ENCODE measurements at places on chromosomes 4 and X.

DNA sequence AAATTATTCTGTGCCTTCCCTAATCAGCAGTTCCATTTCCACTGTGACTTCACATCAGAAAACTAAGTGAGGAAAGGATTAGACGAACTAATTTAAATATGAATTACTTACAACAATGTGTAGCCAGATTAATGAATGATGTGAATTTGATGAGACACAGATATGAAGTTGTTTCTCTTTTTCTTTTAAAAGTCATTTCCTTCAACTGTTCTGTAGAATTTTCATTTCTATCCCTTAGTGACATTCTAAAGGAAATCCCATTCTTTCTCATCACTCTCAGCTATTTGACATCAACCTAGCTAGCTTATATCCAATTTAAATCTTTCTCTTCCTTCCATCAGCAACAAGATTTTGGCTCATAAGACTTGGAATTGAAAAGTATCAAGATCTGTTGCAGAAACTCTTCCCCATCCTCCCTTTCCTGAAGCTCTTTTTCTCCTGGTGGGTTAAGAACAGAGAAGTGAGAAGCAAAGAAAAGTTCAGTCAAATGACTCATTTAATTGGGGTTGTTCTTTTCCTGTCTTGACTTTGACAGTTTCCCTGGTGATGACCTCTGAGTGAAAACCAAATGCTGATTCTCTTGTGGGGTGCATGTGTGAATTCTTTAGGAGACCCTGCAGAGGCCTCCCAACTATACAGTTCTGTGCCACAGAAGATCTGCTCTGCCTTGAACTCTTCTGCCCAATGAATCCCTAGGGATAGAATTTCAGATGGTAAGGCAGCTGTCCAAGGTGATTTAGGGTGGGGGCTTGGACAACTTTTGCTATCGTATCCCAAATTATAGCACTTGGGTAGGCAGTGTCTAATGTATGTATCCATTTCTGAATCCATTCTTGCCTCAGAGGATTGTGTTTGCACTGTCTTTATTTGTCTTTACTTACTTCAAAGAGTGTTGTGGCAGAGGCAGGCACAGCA lies 232.5 kb upstream of the GPRIN3 start:
- no peak for DNase-seq

DNA sequence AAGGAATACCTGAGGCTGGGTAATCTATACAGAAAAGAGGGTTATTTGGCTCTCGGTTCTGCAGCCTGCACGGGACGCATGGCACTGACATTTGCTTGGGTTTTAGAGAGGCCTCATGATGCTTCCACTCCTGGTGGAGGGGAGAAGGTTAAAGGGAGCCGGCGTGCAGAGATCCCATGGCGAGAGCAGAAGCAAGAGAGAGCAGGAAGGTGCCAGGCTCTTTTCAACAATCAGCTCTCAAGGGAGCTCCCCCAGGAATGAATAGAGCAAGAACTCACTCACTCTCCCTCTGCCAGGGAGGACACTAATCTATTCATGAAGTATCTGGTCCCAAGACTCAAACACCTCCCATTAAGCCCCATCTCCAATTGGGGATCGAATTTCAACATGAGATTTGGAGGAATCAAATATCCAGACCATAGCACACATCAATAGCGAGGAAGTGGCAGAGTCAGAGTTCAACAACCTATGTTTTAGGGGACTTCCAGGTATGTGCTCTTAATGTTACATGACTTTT lies 109.8 kb downstream of the SORBS2 start:
- DNase-seq = no peak

DNA sequence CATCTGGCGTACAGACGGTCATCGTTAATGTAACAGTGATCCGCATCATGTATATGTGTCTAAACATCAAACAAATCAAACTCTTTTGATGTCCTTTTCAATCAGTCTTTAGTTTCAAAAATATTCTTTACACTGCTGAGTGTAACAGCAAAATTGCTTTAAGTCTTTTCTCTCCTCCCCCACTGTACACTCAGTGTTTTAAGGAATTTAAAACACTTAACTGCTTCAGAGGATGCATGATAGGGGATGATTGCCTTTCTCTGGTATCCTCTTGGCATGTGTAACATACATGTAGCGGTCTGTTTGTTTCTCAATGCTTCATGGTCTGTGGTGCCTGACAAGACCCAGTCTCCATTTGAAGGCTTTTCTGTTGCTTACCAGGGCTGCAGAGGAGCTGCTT lies 41.6 kb downstream of the LIMCH1 start:
- no peak for DNase-seq

DNA sequence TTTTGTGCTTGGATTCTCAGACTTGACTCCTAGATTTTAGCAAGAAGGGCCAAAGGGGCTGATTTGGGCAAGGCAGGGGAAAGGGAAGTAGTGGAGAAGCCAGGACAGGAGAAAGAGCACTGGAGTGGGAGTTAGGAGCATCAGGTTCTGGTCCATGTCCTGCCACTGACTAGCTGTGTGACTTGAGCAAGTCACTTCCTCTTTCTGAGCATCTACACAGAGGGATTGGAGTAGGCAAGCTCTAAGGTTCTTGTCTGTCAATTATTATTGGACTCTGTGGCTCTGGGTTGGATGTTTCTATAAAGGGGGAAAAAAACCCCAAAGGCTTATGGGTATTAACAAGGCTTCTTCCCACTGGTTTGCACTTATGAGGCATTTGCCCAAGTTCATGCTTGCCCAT lies 24.4 kb downstream of the PLAC1 start:
- no peak for DNase-seq

GRCh38 chr4:73869130-73870055 lies at the start of gene CXCL1:
Gene CXCL1, plus strand, starts transcription at chr4:73869393. Its CDS starts 78 bp downstream, at chr4:73869471.
- no peak for DNase-seq

DNA sequence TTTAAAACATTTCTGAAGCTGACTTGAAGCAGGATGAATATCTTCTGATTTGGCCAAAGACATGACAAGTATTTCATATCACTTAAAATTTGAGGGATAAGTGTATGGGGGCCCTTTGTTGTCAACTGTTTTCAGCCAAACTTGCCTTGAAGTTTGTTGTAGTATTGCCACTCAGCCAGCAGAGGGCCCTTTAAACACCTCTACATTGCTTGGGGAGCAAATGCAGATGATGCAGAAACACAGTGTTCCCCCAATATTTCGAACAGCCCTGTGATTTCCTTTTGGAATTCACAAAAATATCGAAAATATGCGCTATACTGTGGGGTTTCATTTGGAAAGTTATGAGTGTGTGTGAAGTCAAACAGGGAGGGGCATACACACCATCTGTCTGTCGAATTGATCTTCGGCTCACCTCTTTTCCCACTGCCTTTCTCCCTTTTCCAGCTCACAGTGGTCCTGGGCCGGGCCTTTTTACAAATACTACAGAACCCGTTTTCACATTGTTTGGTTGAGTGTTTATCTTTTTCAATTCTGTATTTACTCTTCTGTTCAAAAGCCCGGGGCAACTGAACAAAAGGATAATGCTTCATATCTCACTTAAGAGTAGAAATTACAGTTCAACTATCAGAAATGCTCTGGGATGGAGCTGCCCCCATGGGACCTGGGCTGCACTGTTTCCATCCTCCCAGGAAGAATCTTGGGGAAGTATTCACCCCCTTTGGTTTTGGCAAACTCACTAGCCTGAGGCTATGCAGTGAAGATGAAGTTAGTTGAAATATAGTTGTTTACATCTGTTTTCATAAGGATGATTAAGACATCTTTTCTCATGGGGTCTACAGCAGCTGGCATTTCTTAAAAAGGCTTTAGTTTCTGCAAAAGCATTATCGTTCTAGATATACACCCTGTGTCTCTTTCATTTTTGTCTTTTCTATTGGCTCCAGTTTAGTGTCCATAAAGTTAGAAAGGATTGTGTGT lies 137.6 kb downstream of the EGF start:
- DNase-seq = peak; percentile 47

DNA sequence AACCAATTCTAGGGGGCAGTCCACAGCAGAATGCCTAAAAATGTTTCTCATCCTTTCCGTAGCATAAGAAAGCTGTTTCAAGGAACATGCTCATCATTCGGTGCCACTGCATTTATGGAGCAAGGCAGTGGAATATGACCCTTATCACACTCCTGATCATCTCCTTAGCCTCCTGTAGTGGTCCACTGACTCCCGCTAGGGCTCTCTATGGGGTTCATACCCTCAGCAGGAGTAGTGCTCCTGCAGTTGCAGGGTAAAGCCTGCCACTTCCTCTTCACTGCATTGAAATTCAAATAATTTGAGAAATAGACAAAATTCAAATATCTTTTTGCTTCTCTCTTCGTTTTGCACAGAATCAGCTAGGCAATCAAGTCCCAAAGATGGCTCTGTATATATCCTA lies 107.0 kb downstream of the NDST3 start:
- no peak for DNase-seq

- DNase-seq = no peak
These were observed 224.5 kb downstream of the TEX13C start for GRCh38 chrX:125544031-125544660.

Measured in activated CD4-positive, alpha-beta T cell treated with anti-CD3 and anti-CD28 coated beads, Interleukin-2, amount 50 U/mL, for 4 hours (primary cell).